ENCODE measurements at places on chromosomes 5 and 9.

- DNase-seq, result no peak
Measured at GRCh38 chr5:124752854-124753720, 6.6 kb upstream of the ZNF608 start.

- peak; percentile 11 for DNase-seq
Measured at GRCh38 chr9:72586388-72587130, 65.2 kb downstream of the TMC1 start.

DNA sequence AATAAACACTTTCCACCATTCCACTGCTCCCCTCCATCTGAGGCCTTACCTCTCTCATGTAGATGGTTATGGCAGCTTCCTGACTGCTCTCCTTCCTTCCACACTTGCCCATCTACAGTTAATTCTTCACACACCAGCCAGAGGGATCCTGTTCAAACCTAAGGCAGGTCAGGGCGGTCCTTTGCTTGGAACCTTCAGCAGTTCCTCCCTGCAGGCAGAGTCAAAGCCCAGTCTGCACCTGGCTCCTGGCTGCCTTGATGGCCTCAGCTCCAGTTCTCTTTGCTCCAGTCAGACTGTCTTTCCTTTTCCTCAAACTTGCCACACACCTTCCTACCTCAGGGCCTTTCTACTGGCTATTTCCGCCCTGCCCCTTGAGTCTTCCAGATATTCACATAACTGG is 30.2 kb upstream of the NR3C1 start:
- DNase-seq, result no peak

DNA sequence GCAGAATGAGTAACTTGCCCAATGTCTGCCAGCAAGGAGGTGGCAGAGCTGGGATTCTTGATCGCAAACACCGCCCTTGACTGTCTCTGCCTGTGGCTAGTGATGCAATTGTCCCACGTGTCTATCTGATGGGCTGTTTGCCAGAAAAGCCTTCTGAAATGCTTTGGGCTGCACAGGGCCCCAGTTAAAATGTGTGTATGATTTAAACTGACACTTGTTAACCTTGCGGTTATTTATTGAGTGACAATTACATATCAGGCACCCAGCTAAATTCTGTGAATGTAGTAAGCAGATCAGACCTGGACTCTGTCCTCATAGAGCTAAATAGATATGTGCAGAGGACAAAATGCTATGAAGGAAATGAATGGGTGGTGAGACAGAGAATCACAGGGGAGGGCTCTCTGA is 11.6 kb upstream of the IL12B start:
- DNase-seq, result peak; percentile 28

- DNase-seq, result no peak
Measured at GRCh38 chr5:96873449-96873848, 2.9 kb upstream of the ERAP2 start.

DNA sequence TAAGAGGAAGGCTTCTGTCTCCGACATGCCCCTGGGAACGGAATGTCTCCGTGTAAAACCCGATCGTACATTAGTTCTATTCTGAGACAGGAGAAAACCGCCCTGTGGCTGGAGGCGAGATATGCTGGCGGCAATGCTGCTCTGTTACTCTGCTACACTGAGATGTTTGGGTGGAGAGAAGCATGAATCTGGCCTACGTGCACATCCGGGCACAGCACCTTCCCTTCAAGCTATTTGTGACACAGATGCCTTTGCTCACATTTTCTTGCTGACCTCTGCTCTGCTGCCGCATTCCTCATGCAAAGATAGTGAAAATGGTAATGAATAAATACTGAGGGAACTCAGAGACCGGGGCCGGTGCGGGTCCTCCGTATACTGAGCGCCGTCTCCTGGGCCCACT is 2.2 kb upstream of the DPP7 start:
- no peak for DNase-seq

DNA sequence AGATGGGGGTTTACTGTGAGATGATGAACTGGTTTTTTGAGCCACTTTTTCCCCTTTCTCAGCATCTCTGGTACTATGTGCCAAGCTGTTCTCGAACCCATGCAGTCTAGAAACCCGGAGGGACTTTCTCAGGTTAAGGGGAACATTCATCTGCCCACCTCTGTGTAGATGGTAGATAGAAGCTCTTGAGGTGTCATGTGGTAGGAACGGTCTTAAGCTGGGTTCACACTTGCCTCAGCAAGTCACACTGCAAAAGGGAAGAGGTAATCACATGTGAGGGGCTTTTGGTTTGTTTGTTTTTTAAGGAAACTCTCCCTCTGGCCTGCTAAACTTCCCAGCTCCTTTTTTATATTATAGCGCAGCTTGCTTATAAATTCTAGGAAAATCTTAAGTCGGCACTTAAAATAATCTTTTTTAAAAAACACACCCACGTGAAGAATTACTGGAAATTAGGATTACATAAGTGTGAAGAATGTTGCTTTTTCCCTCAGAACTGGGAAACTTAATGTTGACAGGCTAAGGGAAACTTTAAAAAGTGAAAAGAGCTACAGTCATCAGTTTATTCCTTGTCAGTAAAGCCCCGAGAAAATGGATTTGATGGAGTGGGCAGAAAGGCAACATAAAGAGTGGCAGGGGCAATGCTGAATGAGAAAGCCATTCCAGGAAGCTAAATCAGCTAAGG is 430.3 kb downstream of the ARHGEF28 start:
- DNase-seq, result no peak

Data from activated T-helper 2 cell treated with anti-CD3 and anti-CD28 coated beads, Interferon-gamma antibody, Interleukin-2, Interleukin-4, amounts not matched to agents 10 μg/mL and 5 μg/mL and 100 μg/mL, durations not matched to agents 14 hours and 24 hours and 36 hours (primary cell).